Panc1 (cell line): ENCODE measurements at places on chromosomes 12 and 14.

DNA sequence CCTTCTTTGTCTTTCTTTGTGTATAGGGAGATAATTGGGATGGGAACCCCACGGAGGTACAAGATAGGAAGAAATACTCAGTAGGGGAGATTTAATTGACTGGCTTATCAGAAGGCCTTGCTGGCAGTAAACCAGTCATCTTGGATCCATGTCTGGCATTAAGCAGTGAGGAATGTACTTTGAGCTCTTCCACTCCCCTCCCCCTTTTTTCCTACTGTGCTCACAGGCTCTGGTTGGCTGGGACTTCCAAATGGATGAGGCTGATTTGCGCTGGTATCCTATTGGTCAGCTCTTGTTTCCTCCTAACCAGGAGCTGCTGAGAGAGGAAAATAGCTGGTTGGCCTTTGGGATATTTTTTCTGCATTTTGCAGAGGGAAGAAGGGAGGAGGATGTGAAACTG lies 24.7 kb downstream of the NGDN start:
- no peak for DNase-seq

DNA sequence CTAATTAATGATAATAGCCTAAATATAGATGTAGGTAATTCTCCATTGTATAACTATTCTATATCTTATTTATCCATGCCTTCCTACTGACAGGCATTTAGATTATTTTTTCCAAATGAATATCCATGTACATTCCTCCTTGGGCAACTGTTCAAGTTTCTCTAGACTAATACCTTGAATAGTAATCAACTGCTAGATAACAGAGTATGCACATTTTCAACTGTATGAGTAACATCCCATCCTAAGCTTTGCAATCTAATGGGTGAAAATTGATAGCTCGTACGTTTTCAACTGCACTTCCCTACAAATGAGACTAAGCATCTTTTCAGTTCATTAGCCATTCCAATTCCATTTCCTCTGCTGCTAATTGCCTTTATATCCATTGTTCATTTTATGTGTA lies 37.0 kb downstream of the YAF2 start:
- DNase-seq: no peak

DNA sequence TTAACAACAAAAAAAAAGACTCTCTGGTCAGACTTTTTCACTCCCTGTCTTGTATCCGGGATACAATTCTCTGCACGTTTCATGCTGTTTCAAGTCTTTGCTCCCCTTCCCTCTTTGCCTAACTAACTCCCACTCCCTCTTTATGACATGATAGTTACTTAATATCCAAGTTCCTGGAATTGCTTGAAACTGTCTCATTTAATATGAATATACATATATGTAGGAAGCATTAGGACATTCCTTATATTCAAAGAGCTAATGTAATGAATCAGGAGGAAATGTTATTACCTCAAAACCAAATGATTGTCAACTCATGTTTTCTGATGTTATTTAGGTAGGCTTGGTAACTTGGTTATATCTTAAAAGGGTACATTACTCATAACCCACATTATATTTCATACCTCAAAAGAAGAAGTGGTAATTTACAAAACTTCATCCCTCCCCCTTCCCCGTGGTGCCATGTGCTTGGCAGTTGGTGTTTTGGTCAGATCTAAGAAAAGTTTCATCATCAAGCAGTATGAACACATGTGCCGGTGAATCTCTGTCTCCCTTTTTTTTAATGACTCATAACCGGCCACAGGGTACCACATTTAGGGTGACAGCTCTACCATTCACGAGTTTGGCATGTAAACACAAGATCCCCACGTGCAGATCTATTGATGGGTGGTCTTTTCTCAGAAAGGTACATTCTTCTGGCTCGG lies 56.5 kb downstream of the HCAR2 start:
- no peak for DNase-seq

- DNase-seq: no peak
These were observed 223.0 kb downstream of the PTPRO start for GRCh38 chr12:15545334-15545733.

- no peak for DNase-seq
These were observed 14.6 kb downstream of the MEG3 start for GRCh38 chr14:100840286-100841065.

- DNase-seq: no peak
These were observed 223.3 kb downstream of the CHST11 start for GRCh38 chr12:104680070-104680469.

DNA sequence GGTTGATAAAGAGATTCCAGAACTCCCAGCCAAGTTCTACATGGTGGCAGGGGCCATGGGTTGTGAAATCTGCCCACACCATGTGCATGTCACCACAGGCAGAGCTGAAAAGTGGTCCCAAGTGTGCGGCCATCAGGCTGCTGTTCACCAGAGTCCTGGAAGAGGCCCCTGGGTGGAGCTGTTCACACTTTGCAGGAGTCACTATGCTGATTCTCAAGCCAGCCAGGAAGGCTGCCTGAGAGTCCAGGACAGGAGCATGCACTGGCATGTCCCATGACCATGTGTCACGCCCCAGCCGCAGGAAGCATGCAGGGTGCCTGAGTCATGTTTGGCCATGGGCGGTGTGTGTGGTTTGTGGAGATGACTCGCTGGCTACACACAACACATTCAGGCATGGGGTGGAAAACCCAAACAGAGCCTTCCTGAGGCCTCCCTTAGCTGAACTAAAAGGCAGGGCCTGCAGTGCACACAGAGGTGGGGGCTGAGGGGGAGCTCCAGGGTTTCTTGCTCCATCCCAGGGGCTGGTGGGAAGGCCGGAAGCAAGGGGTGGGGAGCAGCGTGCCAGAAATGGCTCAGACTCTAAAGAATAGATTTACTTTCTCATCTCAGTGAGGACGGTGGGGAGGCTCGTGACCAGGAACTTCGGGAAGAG lies 19.4 kb downstream of the ABCB9 start:
- peak; percentile 91 for DNase-seq

DNA sequence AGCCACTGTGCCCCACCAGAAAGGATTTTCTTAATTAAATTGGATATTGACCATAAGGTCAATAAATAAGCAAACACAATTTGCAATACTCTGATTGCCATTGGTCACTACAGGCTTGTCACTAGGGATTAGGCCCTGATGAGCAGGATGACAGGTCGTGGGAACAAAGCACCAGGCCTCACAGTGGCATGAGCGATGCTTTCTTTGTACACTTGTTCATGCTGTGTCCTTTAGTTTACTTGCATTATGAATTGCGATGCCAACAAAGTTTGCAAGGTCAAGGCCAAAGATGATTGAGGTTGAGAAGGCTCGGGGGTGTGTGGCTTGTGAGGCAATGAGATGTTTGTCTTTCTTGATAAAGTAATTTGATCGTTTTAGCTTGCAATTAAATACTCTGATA lies 136.0 kb downstream of the TTC8 start:
- DNase-seq: no peak

DNA sequence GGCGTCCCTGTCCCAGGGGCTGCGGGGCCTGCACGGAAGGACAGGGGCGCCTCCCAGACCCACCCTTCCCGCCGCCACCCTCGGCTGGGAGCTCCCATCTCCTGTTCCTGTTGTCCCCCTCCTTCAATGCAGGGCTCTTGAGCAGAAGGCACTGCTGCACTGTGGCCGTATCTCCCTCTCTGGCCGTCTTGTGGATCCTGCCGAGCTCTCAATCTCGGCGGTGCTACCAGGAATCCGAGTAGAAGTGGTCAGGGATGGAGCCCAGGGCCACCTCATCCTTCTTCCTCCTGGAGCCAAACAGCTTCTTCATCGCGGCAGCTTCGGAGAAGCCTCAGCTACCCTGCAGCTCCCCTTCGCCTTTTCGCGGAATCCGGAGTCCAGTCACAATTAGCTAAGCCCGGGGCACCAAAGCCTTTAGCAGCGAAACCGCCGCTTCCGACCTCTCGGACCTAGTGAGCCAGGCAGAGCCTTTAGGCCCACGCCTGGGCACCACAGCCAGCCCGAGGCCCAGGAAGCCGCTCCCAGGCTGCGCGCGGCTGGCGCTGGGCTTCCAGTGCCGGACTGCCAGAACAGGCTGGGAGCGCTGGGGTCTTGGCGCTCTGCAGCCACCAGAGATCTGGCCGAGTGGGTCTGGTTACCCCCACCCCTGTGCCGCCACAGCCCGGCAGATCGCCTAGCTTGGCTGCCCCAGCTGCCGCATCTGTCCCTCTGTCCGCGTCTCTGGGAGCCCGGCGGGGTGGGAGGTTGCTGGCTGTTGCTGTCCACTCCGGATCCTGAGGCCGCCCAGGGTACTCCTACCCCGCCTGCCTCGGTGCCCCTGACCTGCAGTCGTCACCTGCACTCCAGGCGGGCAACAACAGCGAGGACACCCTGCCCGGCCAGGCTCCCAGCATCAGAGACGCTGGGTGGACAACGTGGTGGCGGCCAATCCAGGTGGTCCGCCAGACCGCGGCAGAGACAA lies 69.1 kb downstream of the ASCL4 start:
- no peak for DNase-seq

GRCh38 chr12:11853126-11853525 lies 203.7 kb downstream of the ETV6 start:
- no peak for DNase-seq
